ENCODE measurements at places on chromosomes 13 and 19.

DNA sequence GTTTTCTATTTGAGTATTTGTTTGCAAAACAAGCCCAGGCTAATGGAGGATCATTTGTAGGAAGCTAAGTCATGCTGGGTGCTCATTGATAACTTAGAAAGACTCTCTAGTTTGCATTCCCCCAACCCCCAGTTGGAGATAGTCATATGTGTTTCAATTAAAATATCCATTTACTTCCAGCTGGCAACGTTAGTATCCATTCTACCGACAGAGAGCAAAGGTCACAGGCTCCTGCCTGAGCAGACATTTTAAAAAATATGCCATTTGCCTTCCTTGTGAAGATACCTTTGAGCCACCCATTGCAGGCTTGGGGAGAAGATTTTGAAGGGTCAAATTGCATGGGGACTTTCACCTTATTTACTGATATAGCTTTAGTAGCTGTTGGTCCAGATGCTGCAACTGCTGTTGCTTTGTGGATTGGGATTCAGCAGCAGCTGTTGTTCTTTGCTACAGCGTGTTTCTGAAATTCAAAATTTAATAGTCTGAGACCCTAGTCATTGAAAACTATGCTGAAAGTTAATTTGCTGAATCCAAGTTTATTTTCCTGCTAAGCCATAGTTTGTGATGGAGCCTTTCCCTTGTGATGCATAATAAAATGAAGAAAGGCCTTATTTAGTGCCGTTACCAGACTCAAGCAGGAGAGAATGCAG, 335.1 kb downstream of the GPC6 start:
- no peak for DNase-seq

DNA sequence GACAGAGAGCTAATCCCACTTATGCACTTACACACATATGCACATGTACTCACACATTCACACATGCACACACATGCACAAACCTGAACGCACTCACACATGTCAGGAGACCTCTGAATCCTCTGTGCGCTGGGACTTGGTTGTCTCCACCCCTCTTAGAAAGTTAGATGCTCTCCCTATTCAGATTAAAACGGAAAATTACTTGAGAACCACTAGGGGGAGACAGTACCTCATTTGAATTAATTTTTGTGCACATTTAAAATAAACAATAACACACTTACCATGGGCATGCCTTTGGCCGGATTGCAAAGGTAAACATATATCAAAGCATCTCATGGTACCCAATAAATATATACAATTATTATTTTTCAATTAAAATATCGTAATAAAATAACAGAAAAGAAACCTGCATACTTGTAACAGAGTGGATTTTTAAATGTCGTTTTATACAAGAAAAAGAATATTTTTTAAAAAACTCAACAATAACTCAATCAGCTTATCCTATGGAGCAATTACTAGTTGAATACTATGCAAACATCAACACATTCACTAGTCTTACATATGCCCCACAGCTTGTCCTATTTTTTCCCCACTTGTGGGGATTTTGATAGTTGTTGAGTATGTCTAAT, 9.5 kb upstream of the LILRB4 start:
- DNase-seq: no peak

GRCh38 chr19:45863840-45864628, at the start of gene FOXA3:
Gene FOXA3, plus strand, starts transcription at chr19:45864326. Its CDS starts 131 bp downstream, at chr19:45864457.
- peak; percentile 84 for DNase-seq

GRCh38 chr13:76750126-76750525, 136.1 kb downstream of the KCTD12 start:
- no peak for DNase-seq

DNA sequence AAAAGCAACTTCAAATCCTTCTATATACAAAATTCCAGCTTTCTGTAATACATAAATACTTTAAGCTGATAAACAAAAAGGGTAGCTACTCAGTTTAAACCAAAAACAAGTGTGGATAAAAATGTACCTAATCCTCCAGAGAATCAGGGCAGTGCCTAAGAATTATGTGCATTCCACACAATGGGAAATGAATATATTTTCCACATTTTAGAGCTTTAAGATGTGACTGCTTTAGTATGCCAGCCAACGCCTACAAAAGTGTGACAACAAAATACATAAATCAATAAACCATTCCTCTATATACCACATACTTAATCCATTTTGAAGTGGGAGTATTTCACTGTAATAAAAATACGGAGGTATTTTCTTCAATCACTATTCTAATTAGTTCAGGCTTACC, 275.3 kb downstream of the DCT start:
- DNase-seq: no peak

GRCh38 chr13:39527961-39528660, 74.9 kb downstream of the LHFPL6 start:
- no peak for DNase-seq

DNA sequence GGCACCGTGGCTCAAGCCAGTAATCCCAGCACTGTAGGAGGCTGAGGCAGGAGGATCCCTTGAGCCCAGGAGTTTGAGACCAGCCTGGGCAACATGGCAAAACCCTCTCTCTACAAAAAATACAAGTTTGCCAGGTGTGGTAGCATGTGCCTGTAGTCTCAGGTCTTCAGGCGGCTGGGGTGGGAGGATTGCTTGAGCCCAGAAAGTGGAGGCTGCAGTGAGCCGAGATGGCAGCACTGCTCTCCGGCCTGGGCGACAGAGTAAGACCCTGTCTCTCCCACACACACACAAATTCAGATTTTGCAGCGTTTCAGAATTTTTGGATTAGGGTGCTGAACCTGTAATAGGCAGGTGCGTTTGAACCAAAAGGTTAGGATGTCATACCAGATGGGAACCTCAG, 2.2 kb downstream of the RPS11 start:
- DNase-seq: no peak

- DNase-seq: no peak
These were observed 186.3 kb downstream of the TDRD3 start for GRCh38 chr13:60583196-60583888.

DNA sequence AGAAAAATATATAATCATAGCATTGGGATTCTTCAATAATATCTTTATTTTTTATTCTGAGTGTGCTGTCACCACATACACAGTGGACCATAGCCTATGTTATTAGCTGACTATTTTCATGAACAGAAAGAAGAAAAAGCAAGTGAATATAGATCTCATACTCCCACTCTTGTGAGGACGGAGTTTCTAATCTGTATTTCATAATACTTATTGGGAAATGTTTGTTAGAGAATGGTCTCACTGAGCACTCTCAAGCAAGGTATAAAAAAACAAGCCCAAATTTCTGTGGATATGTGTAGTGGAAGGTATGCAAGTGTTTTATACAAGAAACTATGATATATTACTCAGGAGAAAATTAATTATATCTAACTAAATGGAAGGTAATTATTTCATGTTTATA, 1218.1 kb downstream of the SLITRK1 start:
- DNase-seq: no peak

DNA sequence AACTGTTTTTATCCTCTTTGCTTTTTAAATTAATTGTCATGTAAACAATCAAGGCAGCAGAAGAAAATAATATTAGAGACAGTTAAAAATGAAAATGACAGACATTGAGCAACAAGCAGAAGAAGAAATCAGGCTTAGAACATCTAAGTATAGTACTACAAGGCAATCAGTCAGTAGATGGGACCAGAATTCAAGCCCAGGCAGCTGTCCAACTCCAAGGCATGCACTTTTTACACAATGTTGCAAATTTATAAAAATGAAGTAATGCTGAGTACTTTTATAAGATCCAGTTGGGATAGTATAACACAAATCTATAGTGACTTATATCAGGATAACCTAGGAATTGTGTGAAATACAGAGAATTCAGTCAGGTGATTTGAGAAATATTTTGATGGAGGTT, 2815.8 kb downstream of the PCDH9 start:
- DNase-seq: no peak

- no peak for DNase-seq
These were observed 32.1 kb downstream of the SMAD9 start for GRCh38 chr13:36887758-36888521.

GRCh38 chr13:97878431-97879375, 74.8 kb upstream of the IPO5 start:
- no peak for DNase-seq

- peak; percentile 82 for DNase-seq
These were observed 61.6 kb upstream of the MED4 start for GRCh38 chr13:48156466-48156865.

DNA sequence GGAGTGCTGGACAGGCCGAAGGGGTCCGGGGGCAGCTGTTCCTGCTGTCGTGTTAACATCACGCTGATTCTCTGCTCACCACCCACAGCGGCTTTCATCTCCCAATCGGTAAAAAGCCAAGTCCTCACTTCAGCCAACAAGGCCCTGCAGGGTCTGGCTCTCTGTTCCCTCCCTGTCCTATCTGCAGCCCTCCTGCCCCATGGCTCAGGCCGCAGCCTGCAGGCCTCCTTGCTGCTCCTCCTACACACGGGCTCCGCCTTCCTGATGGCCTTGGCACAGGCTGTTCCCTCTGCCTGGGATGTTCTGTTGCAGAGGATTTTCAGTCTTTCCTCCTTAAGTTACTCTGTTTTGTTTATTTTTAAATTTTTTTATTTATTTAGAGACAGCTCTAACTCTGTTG, 22.2 kb downstream of the FUZ start:
- DNase-seq: no peak

- peak; percentile 75 for DNase-seq
These were observed 5.9 kb downstream of the BORCS8 start for GRCh38 chr19:19185853-19186740.

GRCh38 chr19:16654140-16654539, 5.8 kb downstream of the SMIM7 start:
- no peak for DNase-seq

DNA sequence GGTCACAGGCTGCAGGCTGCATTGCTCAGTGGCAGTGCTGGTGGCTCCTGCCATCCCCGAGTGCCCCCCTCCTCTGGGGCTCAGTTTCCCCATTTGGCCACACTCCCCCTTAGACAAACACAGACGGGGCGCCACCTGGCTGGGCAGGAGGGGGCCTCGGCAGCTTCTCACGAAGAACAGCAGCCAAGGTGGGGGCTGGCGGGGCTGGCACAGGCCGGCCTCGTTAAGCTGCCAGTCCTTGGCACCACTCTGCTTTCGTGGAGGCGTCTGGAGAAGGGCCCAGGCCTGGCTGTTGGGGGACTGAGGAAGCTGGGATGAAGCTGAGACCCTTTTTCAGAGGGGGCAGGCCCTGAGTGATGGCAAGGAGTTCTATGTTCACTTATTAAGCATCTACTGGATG, 3.7 kb upstream of the ZNRF4 start:
- DNase-seq: no peak

- DNase-seq: no peak
These were observed 22.9 kb downstream of the RAB20 start for GRCh38 chr13:110538632-110539031.

DNA sequence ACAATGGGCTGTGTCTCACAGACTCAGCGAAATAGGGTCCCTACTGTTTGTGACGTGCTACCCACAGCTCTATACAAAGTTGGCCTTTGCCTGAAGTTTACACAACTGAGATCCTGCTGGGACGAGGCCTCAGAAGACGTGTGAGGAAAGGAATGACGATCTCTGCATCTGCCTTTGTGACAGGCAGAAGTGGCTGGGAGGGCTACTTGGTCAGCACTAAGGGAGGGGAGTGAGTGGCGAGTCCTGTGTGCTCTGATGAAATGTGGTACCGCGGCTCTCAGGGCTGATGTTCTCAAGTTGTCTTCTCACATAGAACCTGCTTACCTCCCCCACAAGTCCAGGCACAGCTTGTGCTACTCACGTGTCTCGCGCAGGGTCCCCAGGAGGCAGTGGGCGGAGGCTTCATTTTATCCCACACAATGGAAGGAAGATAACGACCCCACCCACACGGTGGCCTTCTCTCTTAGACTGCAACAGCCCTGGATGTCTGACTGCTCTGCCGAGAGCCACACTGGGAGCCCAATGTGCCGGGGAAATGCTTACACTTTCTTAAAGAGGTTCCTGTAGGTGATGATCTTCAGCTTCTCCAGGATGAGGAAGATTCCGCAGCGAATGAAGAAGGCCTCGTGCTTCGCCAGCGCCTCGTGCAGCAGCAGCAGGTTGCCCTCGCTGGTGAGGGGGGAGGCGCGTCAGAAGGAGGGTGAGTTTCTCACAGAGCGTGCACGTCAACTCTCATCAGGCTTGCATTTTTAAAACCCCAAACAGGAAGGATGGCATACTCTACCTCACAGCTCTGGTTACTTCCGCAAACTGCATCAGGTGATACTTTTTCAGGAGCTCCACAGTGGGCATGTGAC, 21.2 kb downstream of the PROZ start:
- no peak for DNase-seq

DNA sequence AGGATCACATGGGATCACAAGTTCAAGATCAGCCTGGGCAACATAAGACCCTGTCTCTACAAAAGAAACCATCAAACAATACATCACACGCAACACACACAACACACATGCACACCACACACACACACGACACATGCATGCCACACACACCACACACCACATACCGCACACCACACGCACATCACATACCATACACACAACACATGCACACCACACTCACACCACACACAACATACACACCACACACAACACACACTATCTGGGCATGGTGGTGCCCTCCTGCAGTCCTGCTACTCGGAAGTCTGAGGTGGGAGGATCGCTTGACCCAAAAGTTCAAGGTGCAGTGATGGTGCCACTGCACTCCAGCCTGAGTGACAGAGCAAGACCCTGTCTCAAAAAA, 198.3 kb downstream of the USP12 start:
- DNase-seq: no peak

GRCh38 chr13:110572778-110573118, 11.2 kb upstream of the RAB20 start:
- DNase-seq: no peak

DNA sequence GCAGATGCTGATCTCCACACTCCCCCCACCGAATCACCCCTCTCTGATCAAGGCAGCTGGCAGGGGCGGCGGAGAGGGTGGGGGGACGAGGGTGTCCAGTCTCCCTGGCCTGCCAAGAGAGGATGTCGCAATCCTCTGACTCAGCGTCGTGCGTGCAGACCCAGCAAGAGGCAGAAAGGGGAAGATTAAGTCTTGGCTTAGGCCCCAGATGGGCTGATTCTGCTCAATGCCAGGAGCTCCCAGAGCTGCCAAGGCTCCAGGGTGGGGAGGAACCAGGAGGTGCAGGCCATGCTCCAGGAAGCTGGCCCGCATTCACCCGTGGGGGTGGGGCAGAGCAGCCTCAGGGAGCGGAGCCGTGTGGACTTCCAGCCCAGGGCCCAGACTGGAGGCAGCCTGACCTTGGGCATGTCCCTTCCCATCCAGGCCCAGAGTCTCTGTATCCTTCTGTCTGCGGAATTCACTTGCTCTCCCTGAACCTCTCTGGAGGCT, 6.6 kb upstream of the BCL3 start:
- peak; percentile 39 for DNase-seq

GRCh38 chr19:48660852-48661710, 11.7 kb downstream of the NTN5 start:
- DNase-seq: peak; percentile 88

DNA sequence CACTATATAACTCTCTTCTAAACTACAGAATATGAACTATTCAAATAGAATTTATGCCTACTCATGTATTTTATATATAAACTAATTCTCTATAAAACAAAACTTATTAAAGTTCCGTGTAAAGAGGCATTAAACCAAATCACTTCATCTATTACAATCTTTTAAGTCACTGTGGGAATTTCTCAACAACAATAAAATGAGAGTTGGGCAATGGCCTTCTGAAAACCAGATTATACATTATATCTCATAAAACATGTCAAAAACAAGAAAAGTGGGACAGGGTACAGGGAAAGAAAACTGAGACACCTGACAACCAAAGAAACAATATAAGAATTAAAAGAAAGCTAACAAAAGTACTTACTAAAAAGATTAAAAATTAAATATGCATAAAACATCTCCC, 145.2 kb downstream of the DIAPH3 start:
- no peak for DNase-seq
